ENCODE measurements at places on chromosomes 3 and 15.

- DNase-seq = peak; percentile 58
Observed at GRCh38 chr15:90576711-90577389, 47.1 kb downstream of the CRTC3 start.

DNA sequence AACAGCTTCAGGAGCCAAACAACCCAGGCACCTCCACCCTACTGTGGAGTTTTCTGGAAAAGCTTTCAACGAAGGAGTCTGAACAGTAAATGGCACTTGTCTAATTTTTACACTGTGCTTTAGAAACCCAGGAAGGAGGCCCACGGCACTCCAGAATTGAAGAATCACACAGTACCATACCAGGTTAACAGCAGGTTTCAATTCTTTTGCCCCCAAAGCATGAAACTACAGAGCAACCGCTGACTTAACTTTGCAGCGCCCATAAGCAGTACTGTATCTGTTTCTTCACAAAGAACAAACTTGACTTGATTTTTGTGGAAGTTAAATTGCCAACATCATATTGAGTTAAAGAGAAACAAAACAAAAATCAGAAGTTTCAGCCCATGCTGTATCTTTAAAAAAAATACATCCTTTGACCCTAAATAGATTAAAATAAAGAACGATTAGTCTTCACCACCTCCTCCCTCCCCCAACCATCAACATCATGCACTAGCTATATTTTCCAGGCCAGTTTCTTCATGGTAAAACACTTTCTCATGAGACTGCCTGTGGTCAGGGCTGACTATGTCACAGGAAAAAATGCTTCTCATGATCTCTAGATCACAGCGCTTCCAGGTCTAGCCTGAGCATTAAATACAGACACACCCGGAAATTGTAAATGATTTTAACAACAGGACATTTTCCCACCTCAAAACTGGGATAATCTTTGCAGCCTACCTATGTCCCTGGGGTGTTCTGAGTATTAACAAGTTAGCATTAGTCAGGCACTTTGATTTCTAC, 456.3 kb downstream of the FOXP1 start:
- no peak for DNase-seq

- DNase-seq = no peak
Observed at GRCh38 chr3:65493938-65494337, 544.8 kb downstream of the MAGI1 start.

- no peak for DNase-seq
Observed at GRCh38 chr3:28212681-28213080, 28.7 kb upstream of the CMC1 start.

Data from endodermal cell (in vitro differentiated cells).